ENCODE measurements at places on chromosomes 6 and 20.

- no peak for DNase-seq
Observed at GRCh38 chr20:3864518-3864917, 17.9 kb downstream of the MAVS start.

- no peak for DNase-seq
Observed at GRCh38 chr6:82524031-82524430, 160.4 kb downstream of the TPBG start.

DNA sequence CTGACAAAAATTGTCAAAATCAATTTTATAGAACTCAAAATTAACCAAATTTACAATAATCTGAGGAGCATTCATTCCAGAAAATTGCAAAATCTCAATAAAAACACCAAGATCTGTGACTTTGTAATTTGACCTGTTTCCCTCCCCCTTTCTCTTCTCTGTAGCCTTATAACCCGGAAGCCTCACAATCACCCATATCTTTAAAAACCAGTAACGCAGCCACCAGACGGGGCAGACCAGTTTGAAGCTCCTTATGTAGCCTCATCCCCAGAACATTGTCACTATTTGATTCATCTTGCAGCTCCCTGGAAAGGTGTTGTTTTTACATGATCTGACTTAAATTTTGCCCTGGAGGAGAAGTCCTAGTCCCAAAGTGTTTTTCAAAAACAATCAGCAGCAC is 27.5 kb upstream of the TGM6 start:
- DNase-seq: no peak

DNA sequence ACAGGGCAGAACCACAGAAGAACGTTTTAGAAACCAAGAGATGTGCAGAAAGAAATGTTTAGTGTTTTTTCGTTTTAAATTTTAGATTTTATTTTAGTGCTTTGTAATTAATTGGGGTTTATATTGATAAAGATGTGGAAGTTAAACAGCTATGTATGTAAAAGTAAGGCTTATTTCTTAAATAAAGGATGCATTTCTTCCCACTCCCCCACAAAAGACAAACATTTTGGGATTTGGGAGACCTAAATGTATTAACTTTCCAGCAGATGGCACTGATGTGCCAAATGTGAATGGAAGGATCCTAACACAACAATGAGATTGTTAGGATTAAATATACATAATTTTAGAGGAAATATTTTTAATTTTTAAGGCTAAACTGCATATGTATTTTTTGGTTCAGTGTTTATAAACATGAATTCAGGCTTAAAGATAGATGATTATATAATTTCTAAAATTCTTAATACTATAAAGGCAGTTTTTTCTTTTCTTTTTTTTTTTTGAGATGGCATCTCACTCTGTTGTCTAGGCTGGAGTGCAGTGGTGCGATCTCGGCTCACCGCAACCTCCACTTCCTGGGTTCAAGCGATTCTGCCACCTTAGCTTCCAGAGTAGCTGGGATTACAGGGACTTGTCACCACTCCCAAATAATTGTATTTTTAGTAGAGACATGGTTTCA is 12.0 kb downstream of the PFDN4 start:
- peak; percentile 53 for DNase-seq

DNA sequence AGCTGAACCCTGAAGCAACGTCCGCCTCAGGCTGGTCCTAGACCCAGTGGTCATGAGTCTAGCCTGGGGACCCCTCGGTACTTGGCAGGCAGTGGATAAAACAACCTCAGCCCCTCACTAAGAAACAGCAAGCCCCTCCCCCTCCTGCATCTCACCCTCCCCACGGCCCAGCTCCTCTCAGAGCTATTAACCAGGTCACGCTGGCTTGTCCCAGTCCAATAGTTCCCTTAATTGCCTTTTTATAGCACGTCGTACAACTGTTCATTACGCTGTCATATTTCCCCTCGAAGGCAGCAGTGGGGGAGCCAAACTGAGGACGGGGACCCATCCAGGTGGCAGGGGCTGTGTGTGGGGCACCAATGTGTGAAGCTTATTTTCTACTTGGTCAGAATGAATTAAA is 8.6 kb upstream of the SLC32A1 start:
- DNase-seq: no peak

- DNase-seq: no peak
Observed at GRCh38 chr20:25626779-25627178, 3.0 kb upstream of the NANP start.

DNA sequence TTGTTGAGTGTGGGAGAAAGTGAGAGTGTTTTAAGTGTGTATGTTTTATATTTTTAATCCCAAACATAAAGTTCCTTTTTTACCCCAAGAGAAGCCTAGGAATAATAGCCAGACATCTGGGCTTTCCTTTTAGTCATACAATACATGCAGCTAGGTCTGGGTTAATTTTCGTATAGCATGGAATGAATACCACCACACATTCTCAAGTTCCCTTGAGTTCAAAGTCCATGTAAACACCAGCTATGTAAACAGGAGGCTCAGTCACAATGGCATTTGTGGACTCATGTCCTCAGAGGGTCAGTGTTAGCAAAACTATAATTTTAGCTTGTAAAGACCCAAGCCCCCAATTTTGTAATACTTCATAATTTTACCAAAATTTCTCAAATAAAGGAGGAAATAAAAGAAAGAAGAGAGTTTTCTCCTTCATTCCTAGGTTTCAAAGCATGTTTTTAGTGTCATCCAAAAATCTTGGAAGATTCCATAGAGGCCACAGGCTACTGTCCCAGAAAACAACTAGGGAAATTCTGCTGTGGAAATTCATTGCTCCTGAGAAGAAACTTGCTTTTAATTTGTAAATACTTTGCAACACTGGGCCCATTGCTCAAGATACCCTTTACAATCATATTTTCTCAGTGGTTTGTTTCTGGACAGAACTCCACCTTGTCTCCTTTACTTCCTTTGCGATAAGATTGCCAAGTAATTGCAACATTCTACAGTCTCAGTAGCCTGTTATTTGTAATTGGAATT is 671.2 kb downstream of the COL12A1 start:
- no peak for DNase-seq

DNA sequence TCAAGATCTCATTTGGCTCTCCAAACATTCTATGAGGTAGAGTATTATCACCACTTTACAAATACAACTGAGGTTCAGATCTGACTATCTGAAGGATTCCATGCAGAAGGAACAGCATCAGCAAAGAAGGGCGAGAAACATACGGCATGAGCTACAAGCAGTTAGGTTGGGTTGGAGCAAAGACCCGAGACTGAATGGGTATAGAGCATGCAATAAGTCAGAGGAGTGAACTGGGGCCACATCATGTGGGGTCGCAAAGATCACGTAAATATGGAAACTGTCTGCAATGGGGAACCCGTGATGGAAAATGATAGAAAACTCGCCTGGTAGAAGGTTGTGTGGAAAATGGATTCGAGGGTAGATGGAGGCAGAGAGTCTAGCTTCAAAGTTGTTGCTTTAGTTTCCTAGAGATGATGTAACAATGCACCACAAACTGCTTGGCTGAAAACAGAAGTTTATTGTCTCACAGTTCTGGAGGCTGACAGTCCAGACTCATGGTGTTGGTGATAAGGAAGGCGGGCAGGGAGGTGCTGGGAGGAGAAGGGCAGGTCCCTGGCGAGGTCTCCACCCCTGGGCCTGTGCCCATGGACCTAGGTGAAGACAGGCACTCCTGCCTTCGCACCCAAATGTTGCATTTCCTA is 44.3 kb upstream of the BCLAF1 start:
- DNase-seq: no peak

DNA sequence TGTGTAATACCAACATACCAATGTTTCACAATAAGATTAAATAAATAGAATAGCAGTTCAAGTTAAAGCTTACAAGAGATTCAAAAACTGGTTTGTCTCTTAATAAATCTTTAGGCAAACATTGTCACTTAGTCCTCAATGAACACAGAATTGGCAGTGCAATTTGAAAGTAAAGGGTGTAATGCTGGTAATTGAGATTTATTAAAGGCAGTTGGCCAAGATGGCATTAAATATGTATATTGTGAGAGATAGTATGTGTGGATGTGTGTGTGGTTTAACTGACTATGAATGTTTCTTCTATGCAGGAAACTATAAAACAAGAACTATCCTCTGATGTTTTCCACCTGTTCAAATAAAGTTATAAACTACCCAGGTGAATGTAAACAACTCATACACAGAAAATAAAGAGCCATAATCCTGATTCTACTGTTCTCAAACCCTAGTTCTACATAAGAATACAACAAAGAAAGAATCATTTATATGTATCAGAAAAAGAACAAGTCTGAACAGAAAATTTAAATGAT is 267.9 kb upstream of the PTCHD4 start:
- DNase-seq: no peak

GRCh38 chr6:47319867-47320266 is 10.2 kb upstream of the TNFRSF21 start:
- DNase-seq: no peak

DNA sequence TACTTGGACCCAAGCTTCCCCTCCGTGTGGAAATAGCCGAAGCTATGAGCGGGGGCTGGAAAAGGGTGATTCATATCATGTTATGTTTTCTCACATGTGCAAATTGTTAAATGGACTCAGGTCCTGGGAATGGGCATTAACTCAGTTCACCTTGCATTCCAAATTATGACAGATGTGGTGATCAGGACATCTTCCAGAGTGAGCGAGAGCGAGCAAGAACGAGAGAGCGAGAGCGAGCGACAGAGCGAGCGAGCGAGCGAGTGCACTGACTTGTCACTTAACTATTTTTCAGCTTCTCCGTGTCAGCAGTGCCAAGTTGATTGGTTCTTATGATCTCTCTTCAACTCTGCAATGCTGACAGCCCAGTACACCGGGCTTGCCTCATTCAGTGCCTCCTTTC is 437.4 kb upstream of the NRSN1 start:
- DNase-seq: no peak

GRCh38 chr20:33423141-33423834 is 20.3 kb downstream of the SNTA1 start:
- peak; percentile 15 for DNase-seq

- no peak for DNase-seq
Observed at GRCh38 chr20:63785691-63786131, 45.4 kb downstream of the ZBTB46 start.

DNA sequence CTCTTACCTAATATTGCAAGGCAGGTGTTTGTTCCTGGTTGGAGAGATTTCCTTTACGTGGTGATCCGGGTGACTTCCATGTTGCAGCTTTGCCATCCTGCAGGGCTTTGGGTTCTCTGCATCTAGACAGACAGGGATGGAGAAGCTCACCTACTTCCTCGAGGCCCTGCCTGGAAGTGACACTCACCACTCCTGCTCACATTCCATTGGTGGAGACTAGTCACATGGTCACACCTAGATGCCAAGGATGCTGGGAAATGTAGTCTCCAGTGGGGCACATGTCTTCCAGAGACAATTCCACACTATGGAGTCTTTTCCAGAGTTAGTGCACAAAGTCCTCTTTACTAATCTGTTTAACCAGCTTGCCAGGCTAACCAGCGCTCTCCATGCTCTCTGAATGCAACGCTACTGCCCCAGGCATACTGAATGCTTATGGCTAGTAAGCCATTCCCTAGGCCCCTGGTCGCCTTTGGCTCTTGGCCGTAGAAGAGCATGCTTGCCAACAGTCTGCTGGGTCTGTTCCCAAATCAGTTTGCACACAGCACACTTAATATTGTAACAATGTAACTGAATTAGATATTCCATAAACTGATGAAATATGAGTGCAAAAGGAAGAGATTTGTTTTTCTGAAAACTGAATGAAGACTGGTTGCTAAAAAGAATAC is 6.7 kb upstream of the KCNK15 start:
- DNase-seq: peak; percentile 71

DNA sequence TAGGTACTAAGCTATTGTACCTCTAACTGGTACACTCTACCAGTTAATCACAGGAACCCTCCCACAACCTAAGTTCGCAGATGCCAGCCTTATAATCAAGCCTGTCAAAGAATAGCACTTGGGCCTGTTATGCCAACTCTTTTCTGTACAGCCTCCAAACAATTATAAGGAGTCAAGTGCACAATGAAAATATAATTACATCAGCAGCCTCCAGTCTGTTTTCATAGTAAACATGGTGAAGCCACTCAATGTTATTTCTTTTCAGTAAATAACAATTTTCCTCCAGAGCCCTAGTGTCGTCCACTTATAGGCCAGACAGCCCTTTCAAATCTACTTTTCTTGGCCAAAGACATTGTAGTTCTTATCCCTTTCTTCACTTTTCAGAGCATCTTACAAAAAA is 82.7 kb upstream of the CARMIL1 start:
- DNase-seq: no peak

GRCh38 chr6:166251211-166251610 is 57.0 kb downstream of the PRR18 start:
- no peak for DNase-seq
